NCI-H748 treated with DMSO at 0.1 percent for 48 hours (cell line): ENCODE measurements at places on chromosomes 5 and 9.

DNA sequence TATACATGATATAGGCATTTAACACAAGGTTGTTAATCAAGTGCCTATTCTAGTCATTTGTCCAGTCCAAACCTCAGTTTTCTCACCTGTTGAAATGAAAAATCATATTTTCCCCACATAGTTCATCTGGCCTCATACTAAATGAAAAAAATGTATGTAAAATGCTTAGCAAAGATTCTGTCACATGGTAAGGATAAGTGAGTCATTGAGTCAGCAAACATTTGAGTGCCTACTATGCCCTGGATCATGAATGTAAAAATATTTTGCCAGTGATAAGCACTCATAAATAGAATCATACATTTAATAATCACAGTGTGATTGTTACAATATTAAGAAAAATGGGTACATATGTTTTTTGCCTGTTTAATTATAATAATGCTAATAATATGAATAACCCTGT lies 181.2 kb upstream of the PAPPA start:
- DNase-seq: no peak

DNA sequence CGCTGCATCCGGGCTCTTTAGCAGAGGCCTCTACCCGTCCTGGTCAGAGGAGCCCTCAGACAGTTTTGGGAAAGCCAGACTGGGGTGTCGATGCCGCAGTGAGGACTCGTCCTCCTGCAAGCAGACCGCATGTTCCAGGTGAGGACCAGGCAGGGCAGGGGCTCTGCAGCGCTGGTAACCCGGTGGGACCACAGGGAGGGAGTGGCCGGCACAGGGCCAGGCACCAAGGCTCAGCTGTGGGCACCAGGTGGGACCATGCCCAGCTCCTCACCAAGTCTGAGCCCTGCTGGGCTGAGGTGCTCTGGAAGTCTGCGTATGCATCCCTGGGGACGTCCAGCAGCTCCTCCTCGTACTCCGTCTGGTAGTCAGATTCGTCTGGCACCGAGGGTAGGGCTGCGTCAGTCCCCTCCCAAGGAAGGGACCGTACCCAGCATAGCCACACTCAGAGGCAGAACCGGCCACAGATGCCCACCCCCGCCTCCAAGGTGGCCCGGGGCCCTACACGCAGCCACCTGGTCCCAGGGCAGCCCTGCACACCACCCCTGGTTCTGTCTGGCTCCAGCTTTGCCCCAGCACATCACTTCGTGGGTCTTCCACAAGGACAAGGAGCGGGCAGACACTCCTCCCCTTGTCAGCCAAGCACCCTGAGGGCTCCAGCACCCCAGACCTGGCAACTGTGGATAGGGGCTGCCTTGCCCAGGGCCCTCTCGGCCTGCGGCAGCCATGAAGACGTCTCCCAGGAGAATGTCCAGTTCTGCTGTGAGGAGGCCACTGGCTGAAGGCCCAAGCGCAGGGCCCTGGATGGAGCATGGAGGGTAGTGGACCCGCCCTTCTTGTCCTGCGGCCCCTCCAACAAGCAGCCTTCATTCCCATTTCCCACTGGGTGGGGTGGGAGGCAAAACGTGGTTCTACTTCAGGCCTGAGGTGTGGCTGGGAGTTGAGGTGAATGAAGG lies 1.5 kb upstream of the NSMF start:
- DNase-seq: no peak

- no peak for DNase-seq
These were observed 38.7 kb downstream of the UBQLN1 start for GRCh38 chr9:83669067-83669466.

GRCh38 chr5:107580889-107581820 lies 89.6 kb downstream of the EFNA5 start:
- no peak for DNase-seq

DNA sequence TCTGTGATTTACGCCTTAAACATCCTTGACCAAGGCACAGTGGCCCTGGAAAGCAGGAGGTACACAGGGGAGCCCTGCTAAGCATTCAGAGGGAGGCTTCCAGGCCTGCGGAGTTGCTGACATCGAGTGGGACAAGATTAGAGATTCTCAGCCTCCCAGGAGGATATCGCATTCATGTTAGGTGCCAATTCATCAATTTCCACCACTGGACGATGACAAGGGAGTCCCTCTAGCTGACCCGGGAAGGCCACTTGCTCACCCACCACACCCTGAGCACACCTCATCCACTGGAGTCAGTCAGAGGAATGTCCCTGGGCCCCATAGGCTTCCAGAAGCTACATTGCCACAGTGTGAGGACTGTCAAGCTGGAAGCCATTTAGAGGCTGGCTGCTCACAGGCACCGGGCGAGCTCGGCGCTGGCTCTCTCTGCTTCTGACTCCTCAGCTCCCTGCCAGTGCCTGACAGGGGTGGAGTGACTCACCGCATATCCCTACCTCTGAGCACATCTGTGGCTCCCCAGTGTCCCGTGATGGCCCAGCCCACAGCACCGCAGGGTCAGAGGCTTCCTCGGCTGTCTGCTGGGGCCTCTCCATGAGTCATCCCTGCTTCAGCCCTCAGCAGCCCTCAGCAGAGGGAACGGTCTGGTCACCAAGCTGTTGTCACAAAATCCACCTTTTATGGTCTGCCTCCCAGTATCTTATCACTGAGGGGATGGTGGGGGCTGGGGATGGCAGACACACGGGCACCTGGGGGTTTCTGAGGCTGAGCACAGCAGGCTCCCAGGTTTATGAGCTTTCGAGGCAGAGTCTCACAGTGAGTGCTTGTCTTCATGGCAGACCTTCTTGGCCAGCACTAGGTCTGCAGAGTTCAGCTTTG lies 117.5 kb downstream of the ZNF608 start:
- no peak for DNase-seq

DNA sequence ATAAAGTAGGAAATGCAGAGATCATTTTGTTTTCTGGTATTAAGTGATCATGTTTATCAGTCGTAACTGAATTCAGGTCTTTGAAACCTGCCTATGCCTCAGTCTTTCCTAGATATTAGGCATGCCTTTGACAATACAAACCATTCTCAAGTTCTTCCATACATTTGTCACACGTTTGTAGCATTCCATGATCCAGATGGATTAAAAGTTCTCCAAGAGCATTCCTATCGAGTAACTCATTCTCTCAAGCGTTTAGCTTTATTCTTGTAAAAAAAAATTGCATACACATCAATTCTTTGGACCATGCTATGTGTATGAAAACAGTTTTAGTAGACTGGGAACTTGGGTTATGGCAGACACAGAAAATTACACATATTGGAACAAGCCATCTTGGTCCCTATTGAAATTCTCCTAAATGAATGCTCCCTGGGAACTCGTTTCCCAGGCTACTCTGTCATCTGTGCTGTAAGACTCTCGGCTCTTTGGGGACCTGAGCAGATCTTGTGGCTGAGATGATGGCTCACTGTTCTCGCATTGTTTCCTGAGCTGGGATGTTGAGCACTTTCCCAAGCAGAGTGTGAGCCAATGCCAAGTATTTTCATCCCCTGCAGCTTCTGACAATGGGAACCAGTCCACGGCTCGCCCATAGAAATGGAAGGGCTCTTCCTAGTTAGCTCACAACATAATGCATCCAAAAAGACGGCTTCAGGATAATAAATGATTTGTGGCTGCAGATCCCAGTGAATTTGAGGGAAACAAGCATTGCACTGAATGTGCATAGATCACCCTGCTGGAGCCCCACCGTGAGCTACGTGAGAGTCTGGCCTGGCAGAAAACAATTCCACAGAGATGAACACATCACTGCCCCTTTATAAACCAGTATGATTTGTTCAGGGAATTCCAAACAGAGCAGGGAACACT lies 230.2 kb downstream of the IRX1 start:
- DNase-seq: no peak
